ENCODE measurements at places on chromosomes 6 and 20. TPM values are rescaled to one million over a fixed set of nuclear protein-coding genes. Genes with fewer than 3 reads are reported as not detected.

SLC16A10 gene
- total RNA-seq, result 3.5 TPM

MCHR2 gene
- total RNA-seq, result not detected

- DNase-seq, result peak; percentile 13
Observed at GRCh38 chr6:1856381-1856780, 246.7 kb downstream of the FOXC1 start.

HLA-DOA gene
- total RNA-seq, result 0.14 TPM

CLIC5 gene
- not detected for total RNA-seq

GRCh38 chr6:37230104-37230503, 27.5 kb upstream of the TBC1D22B start:
- DNase-seq, result no peak

- DNase-seq, result no peak
Observed at GRCh38 chr6:49526598-49526997, 23.9 kb upstream of the C6orf141 start.

GRCh38 chr6:124888581-124889371, 73.5 kb upstream of the RNF217 start:
- no peak for DNase-seq

DNA sequence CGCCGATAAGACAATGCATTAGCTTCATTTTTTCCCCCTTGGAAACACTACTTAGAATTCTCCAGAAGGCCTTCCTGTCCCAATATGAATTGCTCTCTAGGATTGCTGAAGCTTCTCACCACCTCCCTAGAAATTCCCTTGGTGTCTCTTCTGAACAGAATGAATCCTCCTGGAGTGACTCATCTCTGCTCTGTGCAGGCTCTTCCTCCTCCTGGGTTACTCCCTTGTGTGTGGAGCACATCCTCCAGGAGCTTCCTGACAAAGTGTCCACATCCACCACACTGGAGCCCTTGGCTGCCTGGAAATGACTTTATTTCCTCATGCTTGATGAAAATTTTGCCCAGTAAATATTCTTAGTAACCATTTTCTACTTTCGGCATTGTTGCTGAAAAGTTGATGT, 54.4 kb downstream of the DTNBP1 start:
- DNase-seq, result no peak

- DNase-seq, result no peak
Observed at GRCh38 chr6:147869869-147870268, 361.4 kb downstream of the SAMD5 start.

POM121L2 gene
- total RNA-seq, result not detected

DNA sequence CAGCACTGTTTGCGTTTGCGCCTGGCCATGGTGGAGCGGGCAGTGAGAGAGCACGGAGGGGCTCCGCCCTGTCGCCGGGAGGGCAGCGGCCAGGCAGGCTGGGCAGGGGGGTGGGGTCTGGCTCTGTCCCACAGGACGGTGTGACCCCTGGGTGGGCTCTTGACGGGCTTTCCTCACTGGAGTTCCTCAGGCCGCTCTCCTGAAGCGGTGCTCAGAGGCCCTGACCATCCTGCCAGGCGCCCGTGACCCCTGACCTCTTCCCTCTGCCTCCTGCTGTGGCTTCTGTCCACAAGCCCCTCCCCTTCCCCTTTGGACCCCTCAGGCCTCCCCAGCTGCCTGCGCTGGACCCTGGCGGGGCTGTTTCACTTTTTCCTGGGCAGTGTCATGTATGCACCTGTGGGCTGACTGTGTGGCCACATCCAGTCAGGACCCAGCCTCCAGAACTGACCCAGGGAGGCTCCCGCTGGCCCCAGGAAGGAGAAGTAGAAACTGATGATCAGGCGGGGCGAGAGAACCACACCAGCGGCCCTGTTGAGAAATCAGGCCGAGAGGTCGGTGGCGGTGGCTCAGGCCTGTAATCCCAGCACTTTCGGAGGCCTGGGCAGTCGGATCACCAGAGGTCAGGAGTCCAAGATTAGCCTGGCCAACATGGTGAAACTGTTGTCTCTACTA, 1.2 kb downstream of the OGFR start:
- no peak for DNase-seq

- DNase-seq, result no peak
Observed at GRCh38 chr20:5908981-5909380, 41.4 kb downstream of the TRMT6 start.

BEND3 gene
- total RNA-seq, result 2.1 TPM

GRCh38 chr6:105804000-105804399, 282.1 kb upstream of the PRDM1 start:
- DNase-seq, result no peak

DNA sequence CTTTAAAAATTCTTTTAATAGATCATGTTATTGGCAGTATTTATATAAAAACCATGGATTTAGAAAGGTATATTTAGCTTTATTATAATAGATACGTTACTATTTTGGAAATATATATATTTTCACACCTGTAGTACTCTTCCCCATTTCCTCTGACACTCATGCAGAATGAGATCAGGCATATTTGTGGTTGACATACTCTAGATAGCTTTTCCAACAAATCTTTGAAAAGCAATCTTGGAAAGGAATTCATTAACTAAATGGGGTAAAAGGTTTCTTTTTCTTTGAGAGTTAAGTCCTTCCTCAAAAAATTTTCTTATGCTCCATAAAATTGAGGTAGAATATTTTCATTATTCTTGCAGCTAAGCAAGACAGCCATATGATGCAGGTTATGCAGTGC, 14.5 kb downstream of the ASF1A start:
- no peak for DNase-seq

NOX3 gene
- not detected for total RNA-seq

DNA sequence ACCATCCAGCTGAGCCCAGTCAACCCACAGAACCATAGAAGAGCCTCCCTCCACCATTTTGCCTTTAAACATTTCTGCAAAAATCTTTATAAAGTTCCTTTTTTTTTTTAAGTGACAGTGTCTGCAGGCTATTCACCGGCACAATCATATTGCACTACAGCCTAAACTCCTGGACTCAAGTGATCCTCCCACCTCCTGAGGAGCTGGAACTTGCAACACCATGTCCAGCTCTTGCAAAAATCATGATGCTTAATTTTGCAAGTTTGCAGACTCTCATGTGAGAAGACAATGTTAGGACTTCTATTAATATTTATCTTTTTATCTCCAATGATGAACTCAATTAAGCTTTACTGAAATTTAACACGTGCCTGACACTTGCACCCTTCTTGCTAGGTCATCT, 88.8 kb downstream of the INSM1 start:
- no peak for DNase-seq

DNA sequence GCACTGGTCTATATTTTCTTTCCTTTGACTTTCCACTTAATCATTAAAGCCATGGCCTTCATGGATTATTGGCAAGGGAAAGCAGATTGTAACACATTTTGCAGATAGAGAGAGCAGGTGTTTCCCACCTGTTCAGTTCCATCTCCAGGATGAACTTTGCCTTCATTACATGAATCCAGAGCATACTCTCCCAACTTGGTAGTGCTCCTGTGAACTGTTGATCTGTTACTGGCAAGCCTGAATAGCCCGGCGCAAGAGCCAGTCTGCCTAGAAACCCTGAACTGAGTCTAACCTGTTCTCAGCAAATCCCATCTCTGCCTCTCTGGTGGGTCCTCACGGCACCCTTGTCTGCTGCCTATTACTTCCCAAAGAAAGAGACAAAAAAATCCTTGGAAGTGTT, 210.3 kb downstream of the PLCB1 start:
- DNase-seq, result no peak

GRCh38 chr6:142752348-142752747, 192.6 kb downstream of the HIVEP2 start:
- DNase-seq, result no peak

DNA sequence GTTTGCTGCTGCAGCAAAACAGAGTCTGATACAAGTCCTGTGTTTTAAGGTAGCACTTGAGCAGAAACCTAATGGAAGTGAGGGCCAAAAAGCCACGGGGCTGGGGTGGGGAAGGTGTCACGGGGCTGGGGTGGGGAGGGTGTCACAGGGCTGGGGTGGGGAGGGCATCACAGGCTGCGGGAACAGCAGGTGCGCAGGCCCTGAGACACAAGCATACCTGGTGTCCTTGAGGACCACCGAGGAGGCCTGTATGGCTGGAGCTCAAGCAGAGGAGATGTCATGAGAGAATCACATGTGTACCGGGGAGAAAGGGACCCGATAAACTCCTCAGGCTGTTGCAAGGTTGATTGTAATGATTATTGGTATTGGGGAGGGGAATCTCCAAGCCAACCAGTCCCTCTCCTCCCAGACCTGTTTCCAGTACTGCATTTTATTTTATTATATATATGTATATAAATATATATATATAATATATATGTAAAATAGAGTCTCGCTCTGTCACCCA, 13.6 kb upstream of the SPO11 start:
- no peak for DNase-seq

DNA sequence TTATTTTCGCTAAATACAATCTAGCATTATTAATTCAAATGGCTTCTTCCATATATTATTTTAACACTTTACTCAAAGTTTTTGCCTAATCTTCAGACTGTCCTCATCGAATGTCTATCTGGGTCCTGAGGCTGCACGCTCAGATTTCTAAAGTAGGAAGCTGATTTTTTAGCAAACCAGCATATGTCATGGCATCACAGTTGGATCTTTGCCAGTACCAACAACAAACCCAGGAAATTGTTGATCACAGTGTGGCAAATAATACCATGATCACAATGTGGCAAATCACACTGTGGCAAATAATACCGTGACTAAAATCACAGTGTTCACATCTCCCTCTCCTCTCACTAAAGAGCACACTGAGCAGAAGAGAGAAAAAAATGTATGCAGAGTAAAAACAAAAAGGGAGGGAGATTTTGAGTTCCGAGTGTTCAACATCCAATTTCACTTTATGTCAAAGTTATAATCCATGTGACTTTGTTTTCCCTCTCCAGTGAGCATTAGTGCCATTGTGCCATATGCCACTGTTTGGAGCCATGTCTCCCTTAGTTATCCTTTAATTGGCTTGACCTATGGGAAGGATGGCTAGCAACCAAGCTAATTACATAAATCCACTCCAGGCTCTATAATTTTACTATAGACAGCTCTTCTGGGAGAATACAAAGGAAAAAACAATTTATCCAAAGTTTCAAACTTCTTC, 1059.6 kb downstream of the HACE1 start:
- DNase-seq, result no peak

DNA sequence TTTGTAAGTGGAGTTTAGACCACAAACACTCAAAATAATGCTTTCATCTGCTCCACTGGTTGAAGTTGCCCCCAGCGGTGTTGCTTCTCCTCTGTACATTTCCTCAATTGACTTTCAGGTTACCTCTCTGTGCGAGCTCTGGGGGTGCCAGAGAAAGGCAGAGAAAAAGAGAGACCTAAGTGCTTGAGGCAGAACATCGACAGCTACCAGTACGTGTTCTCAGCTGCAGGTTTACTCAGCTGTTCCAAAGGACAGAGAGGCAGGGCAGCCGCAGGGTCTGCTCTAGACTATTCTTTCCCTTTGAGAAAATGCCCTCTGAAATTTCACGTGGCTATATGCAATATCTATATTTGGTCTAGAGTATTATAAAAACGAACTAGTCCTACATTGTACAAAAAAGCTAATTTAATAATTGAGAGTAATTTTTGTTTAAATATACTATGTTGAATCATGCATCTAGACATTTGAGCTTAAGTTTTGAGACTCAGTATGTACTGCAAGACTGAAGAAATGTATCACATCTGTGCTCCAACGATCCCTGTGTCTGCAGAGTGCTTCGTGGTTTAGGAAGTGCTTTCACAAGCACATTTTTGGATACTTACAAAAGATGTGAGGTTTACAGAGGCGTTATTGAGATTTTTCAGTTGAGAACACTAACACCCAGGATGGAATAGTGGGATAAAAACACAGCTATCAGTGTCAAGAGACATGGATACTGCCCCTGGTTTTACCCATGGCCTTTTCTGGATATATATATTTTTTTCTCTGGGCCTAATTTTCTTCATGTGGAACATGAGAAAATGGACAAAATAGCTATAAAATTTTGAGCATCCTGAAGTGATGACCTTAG, 453.6 kb upstream of the FLRT3 start:
- DNase-seq, result no peak

DNA sequence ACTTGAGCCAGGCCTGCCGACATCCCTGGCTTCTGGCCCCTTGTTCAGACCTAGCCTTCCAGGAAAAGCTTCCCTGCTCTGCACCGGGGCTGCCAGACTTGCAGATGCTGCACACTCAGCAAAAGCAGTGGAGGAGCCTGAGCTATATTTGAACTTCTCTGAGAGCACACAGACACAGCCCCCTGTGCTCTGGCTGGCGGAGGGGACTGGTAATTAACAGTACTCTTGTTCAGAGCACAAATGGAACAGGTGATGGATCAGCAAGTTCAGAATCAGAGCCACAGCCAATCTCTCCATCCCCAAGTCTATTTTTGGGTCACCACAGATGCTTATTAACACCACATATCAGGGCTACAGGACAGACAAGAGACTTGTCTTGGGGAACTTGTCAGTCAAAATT, 27.6 kb upstream of the RIMS4 start:
- DNase-seq, result no peak

DNA sequence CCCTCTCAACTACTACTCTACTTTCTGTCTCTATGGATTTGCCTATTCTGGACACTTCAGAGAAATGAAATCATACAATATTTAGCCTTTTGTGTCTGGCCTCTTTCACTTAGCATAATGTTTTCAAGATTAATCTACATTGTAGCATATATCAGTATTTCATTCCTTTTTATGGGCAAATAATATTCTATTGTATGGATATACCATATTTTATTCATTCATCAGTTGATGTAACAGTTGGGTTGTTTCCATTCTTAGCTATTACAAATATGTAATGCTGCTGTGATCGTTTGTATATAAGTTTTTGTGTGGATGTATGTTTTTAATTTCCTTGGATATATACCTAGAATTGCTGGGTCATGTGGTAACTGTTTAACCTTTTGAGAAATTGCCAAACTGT, 23.4 kb downstream of the FAM184A start:
- DNase-seq, result no peak

FLRT3 gene
- total RNA-seq, result 36.5 TPM

DNA sequence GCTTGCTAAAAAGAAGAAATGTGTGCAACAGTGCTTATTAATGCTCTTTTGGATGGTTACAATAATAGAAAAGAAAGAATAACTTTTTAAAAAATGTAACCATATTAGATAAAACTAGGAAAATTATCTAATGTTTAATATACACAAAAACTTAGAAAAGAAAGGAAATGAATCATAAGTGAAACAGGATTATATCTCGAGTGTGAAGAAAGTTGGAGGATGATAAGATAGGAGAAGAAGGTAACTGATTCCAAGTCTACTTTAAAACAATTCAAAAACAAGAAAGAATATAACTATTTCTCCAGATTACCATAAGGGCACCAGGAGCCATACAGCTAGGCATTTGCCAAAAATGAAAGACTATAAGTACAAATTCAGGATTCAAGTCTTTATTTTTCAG, 73.0 kb downstream of the PHIP start:
- no peak for DNase-seq

DNA sequence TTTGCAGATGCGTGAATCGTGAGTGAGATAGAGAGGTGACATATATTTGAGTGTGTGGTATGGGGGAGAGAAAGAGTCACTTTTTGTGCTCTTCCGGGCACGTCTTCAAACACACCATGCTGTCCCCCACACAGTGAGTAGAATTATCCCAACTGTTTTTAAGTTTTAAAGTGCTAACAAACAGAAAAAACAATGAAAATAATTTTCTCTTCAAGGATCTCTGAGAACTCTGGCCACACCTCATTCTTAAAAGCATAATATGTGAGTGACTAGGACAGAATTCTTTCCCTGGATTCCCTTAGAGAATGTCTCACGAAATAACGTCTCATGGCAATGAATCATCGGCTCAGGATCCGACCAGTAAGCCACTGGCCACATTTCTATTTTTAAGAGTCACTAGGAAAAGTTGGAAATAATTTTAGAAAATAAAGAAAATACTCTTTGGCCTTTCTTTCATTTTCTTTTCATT, 235.7 kb upstream of the ZNF217 start:
- DNase-seq, result peak; percentile 85

Data from H4 (cell line).